ENCODE measurements at places on chromosomes 5 and 9. TPM values are rescaled to one million over a fixed set of nuclear protein-coding genes. Genes with fewer than 3 reads are reported as not detected.

DNA sequence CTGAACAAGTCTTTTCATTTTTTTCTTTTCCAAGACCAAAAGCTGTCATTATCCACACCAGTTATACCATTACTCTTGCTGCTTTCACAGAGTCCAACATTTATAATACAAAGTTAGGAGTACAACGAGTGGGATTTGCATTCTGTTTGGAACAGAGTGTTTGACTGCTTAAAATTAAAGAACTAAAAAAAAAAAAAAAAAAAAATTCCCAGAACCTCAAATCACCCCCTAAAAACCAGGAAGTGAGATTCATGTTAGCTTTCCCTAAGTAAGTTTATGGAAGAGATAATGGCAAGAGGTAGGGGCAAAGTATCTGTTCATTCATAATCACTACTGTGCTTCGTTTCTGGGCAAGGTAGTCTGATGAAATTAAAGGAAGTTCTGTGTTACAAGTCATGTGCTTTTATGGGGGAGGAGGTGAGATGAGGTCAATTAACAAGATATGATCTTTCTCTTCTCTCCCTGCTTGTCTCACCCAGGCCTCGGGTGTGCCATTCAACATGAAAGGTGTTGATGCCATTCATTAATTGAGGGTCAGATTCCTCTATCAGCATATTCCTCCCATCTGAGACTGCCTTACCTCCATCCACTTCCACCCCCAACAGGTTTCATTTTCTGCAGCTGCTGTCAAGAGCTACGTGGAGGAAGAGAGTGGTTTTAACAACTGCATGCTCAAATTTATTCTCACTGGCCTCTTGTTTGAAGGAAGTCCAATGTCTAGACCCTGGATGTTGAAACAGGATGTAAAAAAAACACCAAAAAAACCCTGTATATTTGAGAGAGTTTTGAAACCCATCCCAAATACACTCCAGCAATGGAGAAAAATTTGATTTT, 58.1 kb downstream of the MARCHF3 start:
- H3K36me3 ChIP-seq, result no peaks in the 10 kb centered on the region
- no peak for DNase-seq
- no peaks in the 10 kb centered on the region for H3K27me3 ChIP-seq
- H3K27ac ChIP-seq, result peak overlapping the region; percentile 22
- H3K4me3 ChIP-seq, result no peak overlapping the region

DNA sequence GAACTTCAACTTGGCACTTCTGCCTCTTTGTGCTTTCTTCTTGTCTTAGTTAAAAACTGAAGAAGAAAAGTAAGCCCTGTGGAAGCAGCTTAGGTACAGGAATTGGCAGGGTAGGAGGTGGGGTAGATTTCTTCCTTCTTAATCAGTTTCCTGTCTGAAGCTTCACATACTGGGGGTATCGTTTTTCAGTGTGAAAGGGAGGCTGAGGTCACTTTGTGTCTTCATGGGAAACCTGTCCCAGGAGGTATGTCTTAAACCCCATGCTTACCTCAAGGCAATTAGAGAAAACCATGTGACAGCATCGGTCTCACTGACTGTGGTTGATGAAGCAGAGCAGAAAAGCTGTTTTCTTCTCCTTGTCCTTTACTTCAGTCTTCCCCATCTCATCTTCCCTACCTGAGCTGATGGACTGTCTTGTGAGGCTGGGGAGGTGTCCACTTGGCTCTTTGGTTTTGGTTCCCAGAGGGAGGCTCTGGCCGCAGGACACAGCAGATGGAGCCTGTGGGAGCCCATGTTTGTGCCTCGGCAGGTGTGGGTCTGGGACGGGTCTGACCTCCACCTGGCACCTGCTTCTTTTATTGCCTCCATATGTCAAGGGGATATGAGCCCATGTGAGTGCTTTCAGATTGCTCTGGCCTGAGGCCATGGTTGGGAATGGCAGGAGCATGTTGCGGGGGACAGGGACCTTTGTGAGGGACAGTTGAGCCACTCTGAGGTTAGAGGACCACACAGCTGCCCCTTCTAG, 47.0 kb downstream of the SH3GL2 start:
- no peak overlapping the region for H3K4me3 ChIP-seq
- no peaks in the 10 kb centered on the region for H3K27me3 ChIP-seq
- H3K27ac ChIP-seq, result no peak overlapping the region
- H3K4me1 ChIP-seq, result no peaks in the 10 kb centered on the region
- no peaks in the 10 kb centered on the region for H3K36me3 ChIP-seq
- no peak for DNase-seq

Gene SPTAN1
- total RNA-seq, result 77.0 TPM

GRCh38 chr9:131258186-131258585, 18.1 kb downstream of the FAM78A start:
- DNase-seq, result no peak
- no peaks in the 10 kb centered on the region for H3K27me3 ChIP-seq
- no peak overlapping the region for H3K27ac ChIP-seq
- H3K4me1 ChIP-seq, result no peaks in the 10 kb centered on the region
- no peaks in the 10 kb centered on the region for H3K36me3 ChIP-seq

Gene CATSPER3
- 0.39 TPM for total RNA-seq

Gene TLX3
- not detected for total RNA-seq

- H3K36me3 ChIP-seq, result peaks cover 13% of the 10 kb centered on the region
- no peaks in the 10 kb centered on the region for H3K27me3 ChIP-seq
- no peak for DNase-seq
These were observed 2.8 kb downstream of the MGAT4B start for GRCh38 chr5:179803651-179804554.

DNA sequence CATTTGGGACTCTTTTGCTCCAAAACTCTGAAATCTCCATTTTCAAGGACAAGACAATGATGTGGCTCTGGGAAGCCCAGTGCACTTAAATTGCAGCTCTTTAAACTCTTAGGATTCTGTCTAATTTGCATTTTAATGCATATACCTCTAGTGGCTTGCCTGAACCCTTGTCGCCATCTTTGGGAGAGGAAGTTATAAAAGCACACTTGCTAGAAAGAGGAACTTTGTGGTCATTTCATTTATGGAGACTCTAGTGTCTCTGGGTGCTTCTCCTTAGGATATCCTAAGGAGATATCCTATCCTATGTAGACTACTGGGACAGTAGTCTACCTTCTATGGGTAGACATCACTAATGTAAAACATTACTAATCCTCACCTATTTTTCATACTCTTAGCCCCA, 77.3 kb upstream of the SLC1A3 start:
- no peak for DNase-seq
- no peaks in the 10 kb centered on the region for H3K4me1 ChIP-seq
- no peak overlapping the region for H3K27ac ChIP-seq
- no peak overlapping the region for H3K4me3 ChIP-seq

- H3K27ac ChIP-seq, result peak overlapping the region; percentile 81
- DNase-seq, result no peak
- H3K36me3 ChIP-seq, result no peaks in the 10 kb centered on the region
- H3K4me3 ChIP-seq, result peak overlapping the region; percentile 79
- H3K4me1 ChIP-seq, result no peaks in the 10 kb centered on the region
- no peaks in the 10 kb centered on the region for H3K27me3 ChIP-seq
These were observed 790 bp downstream of the PTAR1 start for GRCh38 chr9:69759021-69759420.

DNA sequence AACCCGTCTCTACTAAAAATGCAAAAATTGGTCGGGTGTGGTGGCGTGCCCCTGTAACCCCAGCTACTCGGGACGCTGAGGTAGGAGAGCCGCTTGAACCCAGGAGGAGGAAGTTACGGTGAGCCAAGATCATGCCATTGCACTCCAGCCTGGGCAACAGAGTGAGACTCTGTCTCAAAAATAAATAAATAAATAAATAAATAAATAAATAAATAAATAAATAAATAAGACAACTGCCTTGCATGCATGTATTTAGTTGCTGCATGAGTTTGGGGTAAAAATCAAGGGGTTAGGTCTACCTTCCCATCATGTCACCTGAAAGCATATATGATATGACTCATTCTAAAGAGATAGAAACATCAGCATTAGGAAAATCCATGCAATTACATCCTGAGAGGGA, 254.0 kb downstream of the ADAMTSL1 start:
- H3K4me1 ChIP-seq, result no peaks in the 10 kb centered on the region
- no peak overlapping the region for H3K4me3 ChIP-seq
- H3K27ac ChIP-seq, result no peak overlapping the region
- H3K27me3 ChIP-seq, result no peaks in the 10 kb centered on the region
- no peak for DNase-seq

Gene ZFP2
- total RNA-seq, result 1.2 TPM

- H3K4me1 ChIP-seq, result peaks cover 7% of the 10 kb centered on the region
- H3K27me3 ChIP-seq, result no peaks in the 10 kb centered on the region
- no peak overlapping the region for H3K27ac ChIP-seq
These were observed 61.2 kb downstream of the TMEM174 start for GRCh38 chr5:73234204-73234555.

GRCh38 chr9:3510796-3511195, 15.0 kb downstream of the RFX3 start:
- no peaks in the 10 kb centered on the region for H3K36me3 ChIP-seq
- H3K27ac ChIP-seq, result no peak overlapping the region

Gene LRRC70
- 0.52 TPM for total RNA-seq

- no peaks in the 10 kb centered on the region for H3K36me3 ChIP-seq
- no peak overlapping the region for H3K4me3 ChIP-seq
- H3K27ac ChIP-seq, result no peak overlapping the region
- DNase-seq, result no peak
These were observed 47.9 kb upstream of the PLCXD3 start for GRCh38 chr5:41558295-41558694.

DNA sequence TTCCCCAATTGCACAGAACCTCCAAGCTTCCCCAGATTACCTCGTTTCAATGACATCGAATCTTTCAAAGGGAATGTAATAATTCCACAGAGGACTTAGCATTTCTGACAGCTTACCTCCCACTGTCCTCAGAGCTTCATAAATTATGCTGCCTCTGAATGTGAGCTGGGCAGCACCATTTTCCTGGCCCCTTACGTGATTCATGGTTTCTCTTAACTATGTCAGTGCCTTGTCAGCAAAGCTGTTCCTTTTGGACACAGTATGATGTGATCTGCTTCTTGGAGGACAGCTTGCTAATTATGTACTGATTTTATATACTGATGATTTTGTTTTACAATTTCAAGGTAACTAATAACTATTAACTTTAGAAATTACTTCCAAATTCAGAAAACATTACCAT, 27.7 kb upstream of the SSBP2 start:
- H3K27ac ChIP-seq, result peak overlapping the region; percentile 83
- no peaks in the 10 kb centered on the region for H3K36me3 ChIP-seq
- peaks cover 20% of the 10 kb centered on the region for H3K4me1 ChIP-seq
- no peaks in the 10 kb centered on the region for H3K27me3 ChIP-seq
- DNase-seq, result no peak

Gene IL4
- not detected for total RNA-seq

- H3K4me1 ChIP-seq, result no peaks in the 10 kb centered on the region
- H3K27me3 ChIP-seq, result no peaks in the 10 kb centered on the region
- H3K4me3 ChIP-seq, result no peak overlapping the region
These were observed 103.0 kb upstream of the ERCC6L2 start for GRCh38 chr9:95772320-95773052.

DNA sequence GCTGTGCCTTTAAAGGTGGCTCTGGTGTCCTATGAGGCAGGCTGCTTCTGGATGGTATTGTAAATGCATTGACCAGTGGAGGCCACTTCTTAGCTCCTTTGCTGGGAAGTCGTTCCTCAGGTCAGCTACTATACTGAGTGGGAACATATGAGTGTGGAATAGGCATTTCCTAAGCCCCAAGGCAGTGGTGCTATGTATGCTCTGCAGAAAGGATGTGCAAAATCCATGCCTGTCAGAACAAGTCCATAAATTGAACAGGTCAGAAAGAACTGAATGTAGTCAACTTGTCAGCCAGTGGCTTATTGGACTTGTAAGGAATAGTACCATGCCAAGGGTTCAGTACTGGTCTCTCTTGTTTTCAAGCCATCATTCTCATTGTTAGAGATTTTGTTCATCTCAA, 216.4 kb downstream of the CDH10 start:
- H3K27ac ChIP-seq, result no peak overlapping the region
- no peaks in the 10 kb centered on the region for H3K36me3 ChIP-seq

- no peaks in the 10 kb centered on the region for H3K4me1 ChIP-seq
- DNase-seq, result no peak
- H3K27me3 ChIP-seq, result no peaks in the 10 kb centered on the region
- H3K27ac ChIP-seq, result no peak overlapping the region
- H3K36me3 ChIP-seq, result no peaks in the 10 kb centered on the region
- no peak overlapping the region for H3K4me3 ChIP-seq
These were observed 65.0 kb downstream of the NSUN2 start for GRCh38 chr5:6567835-6568234.

DNA sequence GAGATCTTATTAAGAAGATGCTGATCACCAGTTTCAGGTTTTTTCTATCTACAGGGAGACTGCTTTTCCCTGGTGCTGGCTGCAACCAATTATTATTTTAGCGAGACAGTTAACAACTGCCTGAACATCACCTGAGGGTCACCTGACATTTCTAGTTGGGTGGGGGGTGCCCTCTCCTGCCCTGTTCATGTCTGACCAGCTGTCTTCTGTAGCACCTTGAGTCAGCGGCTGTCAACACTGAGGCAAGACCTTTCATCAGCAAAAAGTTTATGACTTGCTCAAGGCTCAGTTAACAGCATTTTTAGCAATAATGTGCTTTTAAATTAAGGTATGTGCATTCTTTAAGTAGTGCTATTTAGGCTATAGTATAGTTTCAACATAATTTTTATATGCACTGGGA, 58.0 kb downstream of the ADCY2 start:
- H3K4me3 ChIP-seq, result no peak overlapping the region
- H3K36me3 ChIP-seq, result no peaks in the 10 kb centered on the region
- no peak for DNase-seq
- H3K27ac ChIP-seq, result no peak overlapping the region
- no peaks in the 10 kb centered on the region for H3K4me1 ChIP-seq
- H3K27me3 ChIP-seq, result peaks cover 5% of the 10 kb centered on the region

Gene WDR31
- total RNA-seq, result 4.0 TPM

DNA sequence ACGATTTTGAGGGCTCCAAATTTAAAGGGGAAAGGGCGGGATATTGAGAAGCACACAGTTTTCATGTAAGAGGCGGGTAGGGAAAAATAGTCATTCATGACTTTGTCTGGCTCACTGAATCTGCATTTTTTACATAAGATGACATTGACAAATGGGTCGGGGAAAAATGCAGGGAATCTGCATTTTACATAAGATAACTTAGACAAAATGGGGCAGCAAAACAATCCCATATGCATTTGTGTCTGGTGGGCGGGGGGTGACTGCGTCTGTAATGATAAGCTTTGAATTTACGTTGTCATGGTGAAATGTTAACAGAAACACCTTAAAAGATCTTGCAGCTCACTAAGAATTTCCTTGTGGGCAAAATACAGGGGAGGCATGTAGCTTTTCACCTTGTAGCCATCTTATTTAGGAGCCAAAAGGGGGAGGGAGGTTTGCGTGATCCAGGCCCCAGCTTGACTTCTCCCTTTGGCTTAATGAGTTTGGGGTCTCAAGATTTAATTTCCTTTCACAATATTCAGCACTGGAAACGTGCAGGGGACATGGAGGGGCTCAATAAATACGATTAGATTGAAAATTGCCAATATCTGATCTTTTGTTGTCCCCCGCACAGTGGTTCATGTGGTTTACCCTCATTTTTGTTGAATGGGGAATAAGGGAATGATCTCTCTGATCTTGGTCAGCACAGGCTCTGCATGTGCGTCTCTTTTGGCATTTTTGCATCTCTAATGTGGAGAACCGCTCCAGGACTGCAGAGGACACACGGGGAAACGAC, 41.1 kb upstream of the GADD45G start:
- no peak overlapping the region for H3K27ac ChIP-seq
- H3K36me3 ChIP-seq, result no peaks in the 10 kb centered on the region
- no peak overlapping the region for H3K4me3 ChIP-seq
- no peak for DNase-seq
